Neural crest cell (in vitro differentiated cells): ENCODE measurements at places on chromosomes 5 and 9.

DNA sequence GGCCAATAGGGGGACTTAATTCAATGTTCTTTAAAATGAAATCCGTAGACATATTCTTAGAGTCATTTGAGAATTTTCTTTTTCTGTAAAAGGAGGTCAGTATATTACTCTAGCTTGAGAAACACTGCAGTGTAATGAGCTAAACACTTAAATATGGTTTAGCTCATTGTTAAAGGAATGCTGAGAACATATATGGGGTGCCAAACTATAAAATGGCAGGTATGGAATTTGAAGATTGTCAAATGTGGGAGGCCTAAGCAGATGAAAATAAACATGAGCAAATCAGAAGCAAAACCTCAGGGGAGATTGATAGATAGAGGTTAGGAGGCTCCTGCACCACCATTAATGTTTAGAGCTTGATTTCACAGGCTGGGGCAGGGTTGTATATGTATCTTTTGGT, 57.9 kb downstream of the STX17 start:
- no peak for DNase-seq

GRCh38 chr5:95794070-95794516, 28.4 kb downstream of the GLRX start:
- no peak for DNase-seq

GRCh38 chr5:175335691-175336090, 108.3 kb downstream of the DRD1 start:
- no peak for DNase-seq

DNA sequence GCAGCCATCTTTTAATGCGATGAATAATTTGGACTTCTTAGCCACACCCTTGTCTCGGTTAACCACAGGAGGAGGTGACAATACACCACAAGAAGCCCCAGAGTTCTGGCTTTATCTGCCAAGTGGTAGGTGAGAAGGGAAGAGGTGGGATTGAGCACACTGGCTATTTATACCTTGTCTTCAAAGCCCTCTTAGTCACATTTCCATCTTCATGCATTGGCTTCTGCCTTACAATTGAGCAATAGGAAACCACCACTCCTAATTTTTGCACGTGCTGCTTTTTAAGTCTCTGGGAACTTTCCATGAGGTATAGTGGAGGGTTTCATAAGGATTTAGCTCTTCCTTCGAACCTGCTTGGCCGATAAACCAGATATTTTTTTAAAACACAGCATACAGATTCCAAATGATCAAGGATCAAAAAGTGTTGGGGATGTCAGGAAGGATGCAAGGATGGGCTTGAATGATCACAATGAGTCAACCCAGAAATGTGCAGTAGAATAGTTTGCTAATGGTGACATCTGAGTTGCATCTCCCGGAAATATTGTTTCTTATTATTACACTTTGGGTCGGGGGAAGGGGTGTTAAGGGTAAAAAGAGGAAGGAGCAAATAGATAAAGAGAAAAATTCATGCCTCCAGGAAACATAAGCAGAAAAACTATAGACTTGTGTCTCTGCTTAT, 25.5 kb downstream of the PLAC8L1 start:
- no peak for DNase-seq

- no peak for DNase-seq
Observed at GRCh38 chr9:93577975-93578682, 1.7 kb downstream of the PHF2 start.

DNA sequence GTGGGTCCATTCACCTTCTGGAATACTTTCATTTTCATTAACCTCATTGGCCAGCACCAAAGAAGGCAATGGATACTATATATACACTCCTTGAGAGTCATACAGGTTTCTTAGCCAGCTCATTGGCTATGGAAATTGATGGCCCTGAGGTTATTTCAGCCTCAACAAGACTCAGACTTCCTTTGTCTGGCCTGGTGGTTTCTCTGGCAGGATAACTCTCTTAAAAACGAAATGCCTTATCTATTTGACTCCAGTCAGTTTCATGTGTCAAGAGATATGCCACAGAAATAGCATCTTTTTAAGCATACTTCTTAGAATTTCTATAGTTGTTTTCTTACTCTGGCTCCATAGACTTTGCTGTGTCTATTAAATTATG, 28.9 kb downstream of the CDH9 start:
- no peak for DNase-seq

DNA sequence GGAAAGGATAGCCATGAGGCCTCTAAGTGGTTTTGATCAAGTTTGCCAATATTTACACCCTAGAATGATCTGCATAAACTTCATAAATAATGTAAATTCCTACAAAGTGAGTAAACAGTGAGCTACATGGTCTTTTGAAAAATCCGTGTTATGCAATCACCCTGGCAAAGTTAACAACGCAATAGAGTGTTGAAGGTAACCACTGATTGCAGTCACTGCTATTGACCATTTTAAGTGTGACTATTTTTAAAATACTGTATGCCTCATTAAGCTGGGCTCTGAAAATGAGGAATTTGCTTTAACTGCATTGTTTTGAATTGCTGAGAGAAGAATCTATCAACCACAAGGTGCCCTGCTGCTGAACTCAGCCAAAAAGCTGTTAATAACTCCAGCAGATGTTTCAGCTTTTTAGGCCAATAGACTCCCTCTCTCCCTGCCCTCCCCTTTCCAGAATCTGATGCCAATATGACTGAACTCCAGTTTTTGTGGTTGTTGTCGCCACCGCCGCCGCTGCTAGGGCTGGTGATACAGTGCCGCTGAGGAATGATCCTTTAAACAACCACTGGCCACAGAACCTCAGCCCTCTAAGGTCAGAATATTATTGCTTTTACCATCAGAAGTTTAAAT, 35.3 kb upstream of the SMARCA2 start:
- DNase-seq = no peak

- no peak for DNase-seq
Observed at GRCh38 chr9:36551910-36552309, 20.8 kb upstream of the MELK start.

GRCh38 chr9:96156171-96156974, 145.6 kb downstream of the HSD17B3 start:
- DNase-seq = no peak

GRCh38 chr9:81826517-81826906, 101.7 kb upstream of the SPATA31D4 start:
- DNase-seq = no peak

DNA sequence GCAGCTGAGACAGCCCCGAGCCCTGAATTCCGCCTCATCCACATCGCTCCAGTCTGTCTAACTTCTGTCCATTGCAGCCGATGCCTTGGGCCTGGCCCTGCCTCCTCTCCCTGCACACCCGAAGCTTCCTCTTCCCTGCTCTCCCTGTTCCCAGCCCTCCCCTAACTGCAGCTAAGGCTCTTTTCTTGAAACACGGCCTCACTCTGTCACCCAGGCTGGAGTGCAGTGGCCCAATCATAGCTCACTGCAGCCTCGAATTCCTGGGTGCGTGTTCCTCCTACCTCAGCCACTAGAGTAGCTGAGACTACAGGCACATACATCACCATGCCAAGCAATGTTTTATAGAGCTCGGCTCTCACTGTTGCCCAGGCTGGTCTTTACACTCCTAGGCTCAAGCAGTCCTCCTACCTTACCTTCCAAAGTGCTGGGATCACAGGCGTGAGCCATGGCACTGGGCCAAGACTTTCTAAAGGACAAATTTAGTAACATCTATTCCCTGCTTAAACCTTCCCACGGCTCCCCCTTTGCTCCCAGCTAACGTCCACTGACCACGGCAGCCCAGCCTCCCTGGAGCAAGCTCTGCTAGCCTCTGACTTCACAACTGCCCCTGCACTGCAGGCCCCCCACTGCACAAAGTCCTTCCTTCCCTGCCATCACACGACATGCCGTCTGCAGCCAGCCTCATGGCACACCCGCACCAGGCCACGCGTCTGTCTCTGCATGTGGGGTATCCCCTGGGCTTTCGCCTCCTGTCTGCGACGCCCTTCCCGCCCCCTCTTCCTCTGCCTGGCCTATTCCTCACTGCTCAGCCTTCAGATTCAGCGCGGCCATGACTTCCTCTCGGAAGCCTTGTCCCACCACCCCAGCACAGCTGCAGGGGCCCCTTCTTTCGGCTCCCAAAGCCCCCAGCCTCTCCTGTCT, 28.6 kb downstream of the LAMC3 start:
- DNase-seq = no peak

- DNase-seq = no peak
Observed at GRCh38 chr5:73376618-73377170, 71.9 kb downstream of the FOXD1 start.

GRCh38 chr9:22050924-22051323, 41.8 kb upstream of the CDKN2B start:
- DNase-seq = no peak

- no peak for DNase-seq
Observed at GRCh38 chr5:61563401-61563800, 231.3 kb downstream of the ZSWIM6 start.

DNA sequence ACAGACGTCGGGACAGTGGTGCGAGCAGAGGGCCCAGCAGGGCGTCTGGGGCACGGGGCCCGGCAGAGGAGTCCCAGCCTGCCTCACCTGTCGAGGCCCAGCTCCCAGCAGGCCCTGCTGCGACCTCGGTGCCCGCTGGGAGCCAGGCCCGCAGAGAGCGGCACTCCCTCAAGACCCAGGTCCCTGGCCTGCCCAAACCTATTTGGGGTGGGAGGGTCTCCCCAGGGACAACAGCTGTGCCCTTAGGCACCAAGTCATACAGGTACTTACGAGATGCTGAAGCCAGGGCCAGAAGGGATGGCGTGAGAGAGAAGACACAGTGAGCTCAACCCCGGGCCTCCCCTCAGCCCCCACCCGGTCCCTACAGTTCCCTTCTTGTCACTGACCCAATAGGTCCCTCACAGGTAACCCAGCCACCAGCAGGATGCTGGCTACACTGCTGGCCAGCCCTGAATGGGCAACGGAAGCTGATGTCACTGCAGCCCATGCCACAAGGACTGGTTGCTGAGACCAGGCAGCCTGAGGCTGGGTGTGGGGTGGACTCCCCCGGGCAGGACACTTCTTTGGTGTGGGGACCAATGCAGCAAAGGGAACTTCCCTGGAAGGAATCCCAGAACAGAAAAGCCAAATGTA, 3.7 kb downstream of the NSMF start:
- no peak for DNase-seq

DNA sequence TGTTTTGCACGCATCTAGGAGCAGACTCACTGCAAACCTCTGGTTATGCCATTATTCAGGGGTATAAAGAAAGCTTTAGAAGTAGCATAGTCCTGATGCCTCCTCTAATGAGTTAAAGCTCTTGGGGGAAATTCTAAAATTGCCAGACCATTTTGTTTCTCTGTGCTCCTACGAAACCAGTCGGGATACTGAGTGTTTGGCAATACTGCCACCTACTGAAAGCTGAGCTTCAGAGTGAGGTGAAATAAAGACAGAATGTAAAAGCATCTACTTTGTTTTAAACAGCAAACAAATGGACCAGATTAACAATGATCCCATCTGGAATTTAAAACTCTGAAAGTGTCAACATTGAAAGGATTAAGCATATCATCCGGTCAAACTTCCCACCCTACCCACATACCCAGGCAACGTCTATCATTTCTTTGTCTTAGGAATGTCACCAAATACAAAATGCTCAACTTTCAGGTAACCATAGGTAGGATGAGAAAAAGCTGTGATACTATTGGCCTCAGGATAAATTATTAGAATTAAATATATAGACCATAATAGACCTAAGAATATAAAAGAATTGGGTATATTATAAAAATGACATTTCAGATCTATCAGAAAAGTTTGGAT, 77.8 kb upstream of the SHISAL2B start:
- DNase-seq = peak; percentile 42

GRCh38 chr9:132946211-132946610, 1.8 kb upstream of the TSC1 start:
- DNase-seq = no peak

DNA sequence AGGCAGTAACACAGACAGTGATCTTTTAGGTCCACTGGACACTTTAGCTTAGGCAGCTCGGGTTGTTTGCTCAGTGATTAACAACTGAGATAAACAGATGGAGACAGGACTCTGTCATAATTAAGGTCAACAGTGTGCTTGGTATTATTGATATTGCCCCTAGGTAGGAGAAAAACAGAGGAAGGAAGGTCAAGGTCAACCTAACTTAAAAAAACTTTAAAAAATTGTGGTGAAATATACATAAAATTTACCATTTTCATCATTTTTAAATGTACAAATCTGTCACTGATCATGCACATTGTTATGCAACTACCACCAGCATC, 2.1 kb upstream of the HSPA4 start:
- DNase-seq = no peak

DNA sequence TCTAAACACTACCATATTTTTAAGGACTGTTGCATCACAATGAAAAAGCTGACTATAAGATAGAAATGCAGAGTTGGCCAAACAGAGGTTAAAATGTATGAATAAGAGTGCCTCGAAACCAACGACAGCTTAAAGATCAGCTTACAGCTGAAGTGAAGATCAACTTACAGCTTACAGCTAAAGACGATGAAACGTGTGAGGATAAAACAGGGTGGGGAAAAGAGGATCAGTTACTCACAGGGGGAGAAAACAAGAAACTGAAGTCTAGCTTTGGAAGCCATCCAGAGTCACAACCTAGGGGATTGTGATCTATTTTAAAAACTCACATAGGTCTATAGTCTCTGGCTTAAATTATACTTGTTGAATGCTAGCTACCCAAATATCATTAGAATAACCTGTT, 220.0 kb downstream of the SNCAIP start:
- no peak for DNase-seq

- DNase-seq = no peak
Observed at GRCh38 chr5:94748212-94748611, 129.7 kb downstream of the SLF1 start.

DNA sequence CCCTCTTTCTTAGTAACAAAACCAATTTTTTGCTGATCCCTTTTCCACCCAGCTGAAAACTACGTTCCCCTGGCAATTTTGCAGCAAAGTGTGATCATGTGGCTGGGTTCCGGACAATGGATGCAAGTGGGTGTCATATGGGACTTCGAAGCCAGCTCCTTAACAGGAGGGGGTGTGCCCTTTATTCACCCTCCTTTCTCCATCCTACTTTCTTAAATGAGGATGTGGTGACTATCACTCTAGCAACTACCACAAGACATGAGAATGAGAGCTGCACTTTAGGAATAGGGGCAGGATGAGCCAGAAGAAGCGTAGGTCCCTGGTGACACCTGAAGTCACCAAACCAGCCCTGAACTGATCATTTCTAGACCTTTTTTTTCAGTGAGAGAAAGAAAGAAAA, 58.9 kb downstream of the IRF1 start:
- DNase-seq = no peak

- no peak for DNase-seq
Observed at GRCh38 chr5:71743155-71743554, 24.1 kb downstream of the CARTPT start.

DNA sequence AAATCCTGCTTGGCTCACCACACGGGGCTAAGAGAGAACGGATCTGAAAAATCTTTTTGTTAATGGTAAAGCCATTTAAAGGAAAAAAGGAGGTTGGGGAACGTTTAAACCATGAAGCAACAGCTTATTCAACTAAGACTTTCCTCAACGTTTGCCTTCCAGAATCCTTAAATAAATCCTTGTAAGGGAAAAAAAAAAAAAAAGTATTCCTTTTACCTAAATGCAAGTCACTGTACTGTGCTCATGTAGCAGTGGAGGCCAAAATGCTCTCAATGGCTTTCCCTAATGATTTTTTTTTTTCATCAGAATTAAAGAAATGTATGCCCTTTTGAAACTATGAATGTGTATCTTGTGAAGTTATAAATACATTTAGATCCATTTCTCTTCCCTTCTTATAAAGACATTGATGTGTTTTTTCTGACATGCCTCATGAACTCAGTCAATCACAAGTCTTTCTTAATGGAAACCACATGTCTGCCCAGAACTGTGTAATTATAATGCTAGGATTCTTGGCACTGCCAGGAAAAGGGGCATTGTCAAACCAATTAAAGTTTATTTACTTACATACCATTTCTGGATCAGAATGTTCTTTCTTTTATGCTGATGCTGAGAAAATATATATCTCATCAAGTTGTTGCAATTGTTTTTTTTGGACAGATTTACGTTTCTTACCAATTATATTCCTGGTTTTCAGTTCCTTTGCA, 107.5 kb downstream of the EBF1 start:
- no peak for DNase-seq
